ENCODE measurements at places on chromosomes 6 and 20.

DNA sequence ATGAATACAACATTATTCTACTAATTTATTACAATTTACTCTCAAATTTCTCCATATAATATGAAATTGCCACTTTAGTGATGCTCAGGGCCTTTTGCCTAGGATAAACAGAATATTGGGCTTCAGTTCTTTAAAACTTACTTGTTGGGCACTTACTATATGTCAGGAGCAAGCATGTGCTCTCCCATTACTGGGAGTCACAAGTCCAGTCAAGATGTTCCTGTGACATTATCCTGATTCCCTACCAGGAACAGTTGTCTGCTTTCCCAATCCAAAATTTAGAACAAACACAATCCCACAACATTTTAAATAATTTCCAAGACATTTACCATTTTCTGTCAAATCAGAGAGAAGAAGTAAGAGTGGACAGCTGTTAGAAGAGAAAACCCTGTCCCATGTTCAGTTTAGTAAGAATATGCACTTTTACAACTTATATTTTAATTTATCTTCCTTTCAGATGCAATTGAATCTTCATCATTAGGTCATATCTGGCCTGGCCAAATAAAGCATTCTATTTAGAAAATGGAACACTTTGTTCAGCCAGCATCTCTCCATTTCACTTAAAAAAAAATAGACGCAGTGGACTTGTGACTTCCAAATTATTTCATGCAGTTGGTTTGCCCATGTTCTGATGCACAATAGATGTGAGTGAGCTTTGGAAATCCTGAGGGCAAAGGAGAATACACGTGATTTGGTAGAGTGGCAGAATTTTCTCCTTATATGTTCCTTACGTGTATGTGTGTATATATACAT, 159.8 kb downstream of the CLIC5 start:
- no peak for DNase-seq

GRCh38 chr6:36838896-36839748, at the start of gene CPNE5:
TSS of gene CPNE5 (minus strand) at chr6:36839444. CDS start at chr6:36839377, 67 bp downstream.
- DNase-seq = no peak

DNA sequence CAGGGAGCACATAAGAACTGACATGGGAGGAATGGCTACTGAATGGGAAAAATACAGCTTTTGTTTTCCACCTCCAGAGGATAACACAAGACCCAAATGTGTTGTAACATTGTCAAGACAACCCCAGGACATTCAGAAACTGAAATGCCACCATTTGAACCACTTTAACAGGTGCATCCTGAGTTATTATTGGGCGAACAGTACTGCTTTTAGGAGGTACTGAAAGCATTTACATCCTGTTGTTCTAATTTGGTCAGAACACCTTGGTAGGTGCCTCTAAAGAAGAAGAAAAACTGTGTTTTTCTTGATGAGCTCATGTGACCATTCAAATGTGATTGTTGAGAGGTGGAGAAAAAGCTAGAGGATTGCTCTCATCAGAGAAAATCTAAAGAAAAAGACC, 6.4 kb upstream of the TXNDC5 start:
- peak; percentile 69 for DNase-seq

- DNase-seq = no peak
Measured at GRCh38 chr6:18264923-18265377, 620 bp upstream of the DEK start.

- DNase-seq = no peak
Measured at GRCh38 chr20:59102841-59103299, 60.3 kb upstream of the PRELID3B start.

DNA sequence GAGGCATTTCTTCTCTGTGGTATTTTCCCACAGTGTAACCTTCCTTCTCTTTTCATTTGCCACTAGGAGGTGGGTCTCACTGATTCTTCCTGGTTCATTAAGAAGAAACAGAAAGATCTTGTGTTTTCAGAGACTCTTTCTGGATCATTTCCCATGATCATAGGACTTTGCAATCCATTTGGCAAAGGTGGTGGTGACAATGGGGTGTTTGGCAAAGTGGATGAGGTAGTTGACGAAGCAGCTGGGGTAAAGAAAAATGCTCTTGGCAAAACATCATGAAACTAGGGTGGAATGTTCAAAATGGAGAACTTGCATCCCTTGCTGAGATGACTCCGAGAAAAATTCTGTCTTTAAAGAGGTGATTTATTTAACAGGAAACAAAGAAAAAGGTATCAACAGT, 50.6 kb downstream of the TRAF3IP2 start:
- DNase-seq = no peak

DNA sequence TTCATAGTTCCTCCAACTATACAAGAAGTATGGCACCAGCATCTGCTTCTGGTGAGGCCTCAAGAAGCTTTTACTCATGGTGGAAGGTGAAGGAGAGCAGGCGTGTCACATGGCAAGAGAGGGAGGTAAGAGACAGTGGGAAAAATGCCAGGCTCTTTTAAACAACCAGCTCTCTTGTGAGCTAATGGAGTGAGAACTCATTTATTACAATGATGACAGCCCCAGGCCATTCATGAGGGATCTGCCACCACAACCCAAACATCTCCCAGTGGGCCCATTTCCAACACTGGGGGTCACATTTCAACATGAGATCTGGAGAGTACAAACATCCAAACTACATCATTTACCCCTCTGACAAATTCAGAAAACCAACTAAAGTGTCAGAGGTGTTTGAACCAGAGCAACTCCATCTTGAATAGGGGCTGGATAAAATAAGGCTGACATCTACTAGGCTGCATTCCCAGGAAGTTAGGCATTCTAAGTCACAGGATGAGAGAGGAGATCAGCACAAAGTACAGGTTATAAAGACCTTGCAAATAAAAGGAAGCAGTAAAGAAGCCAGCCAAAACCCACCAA, 2.2 kb upstream of the UBD start:
- no peak for DNase-seq

- no peak for DNase-seq
Measured at GRCh38 chr6:140979642-140980091, 1153.1 kb upstream of the GJE1 start.

DNA sequence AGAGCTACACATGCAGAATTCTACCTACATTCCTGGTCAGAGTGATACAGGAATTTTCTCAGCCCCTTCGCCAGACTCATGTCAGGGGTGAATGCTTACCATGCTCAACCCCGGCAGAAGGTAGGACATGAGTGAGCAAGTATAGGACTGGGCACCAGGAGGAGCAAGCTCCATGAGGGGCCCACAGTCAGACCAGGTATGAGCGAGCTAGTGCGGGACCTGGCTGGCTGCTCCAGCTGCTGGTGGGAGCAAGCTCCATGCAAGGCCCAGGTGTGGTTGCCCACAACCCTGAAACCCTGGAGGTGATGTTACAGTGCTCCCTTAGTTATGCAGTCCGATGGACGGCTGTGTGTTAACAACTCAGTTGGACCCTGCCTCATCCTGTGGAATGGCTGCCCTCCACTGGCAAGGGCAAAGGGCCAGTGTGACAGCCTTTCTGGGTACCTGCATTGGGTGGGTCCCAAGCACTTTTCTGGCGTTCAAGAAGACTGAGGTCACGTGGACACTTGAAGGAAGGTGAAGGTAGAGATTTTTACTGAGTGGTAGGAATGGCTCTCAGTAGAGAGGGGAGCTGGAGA, 503.5 kb upstream of the CITED2 start:
- DNase-seq = no peak

GRCh38 chr20:7687065-7687464, 253.2 kb downstream of the HAO1 start:
- no peak for DNase-seq

- no peak for DNase-seq
Measured at GRCh38 chr6:39017547-39017880, 31.1 kb upstream of the GLP1R start.

- no peak for DNase-seq
Measured at GRCh38 chr20:62773845-62774714, 22.2 kb upstream of the MRGBP start.

DNA sequence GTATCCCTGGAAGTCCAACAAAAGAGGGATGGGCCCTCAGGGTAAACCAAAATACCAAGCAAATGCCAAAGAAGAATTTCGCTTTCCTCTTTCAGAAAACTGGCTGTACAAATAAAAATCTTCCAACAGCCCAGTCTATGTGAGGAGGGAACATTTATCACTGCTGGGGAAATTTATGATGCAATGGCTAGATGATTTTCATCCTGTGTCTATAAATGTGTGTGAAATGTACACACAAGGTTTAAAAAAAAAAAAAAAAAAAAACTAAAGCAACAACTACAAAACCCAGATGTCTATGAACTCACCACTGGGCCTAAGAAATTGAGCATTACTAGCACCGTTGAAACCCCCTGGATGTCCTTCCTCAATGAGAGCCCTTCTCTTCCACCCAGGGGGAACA, 68.7 kb upstream of the SLC4A11 start:
- no peak for DNase-seq

- no peak for DNase-seq
Measured at GRCh38 chr6:42049116-42049809, 1.1 kb upstream of the TAF8 start.

- DNase-seq = no peak
Measured at GRCh38 chr6:143807103-143807772, 35.9 kb upstream of the LTV1 start.

DNA sequence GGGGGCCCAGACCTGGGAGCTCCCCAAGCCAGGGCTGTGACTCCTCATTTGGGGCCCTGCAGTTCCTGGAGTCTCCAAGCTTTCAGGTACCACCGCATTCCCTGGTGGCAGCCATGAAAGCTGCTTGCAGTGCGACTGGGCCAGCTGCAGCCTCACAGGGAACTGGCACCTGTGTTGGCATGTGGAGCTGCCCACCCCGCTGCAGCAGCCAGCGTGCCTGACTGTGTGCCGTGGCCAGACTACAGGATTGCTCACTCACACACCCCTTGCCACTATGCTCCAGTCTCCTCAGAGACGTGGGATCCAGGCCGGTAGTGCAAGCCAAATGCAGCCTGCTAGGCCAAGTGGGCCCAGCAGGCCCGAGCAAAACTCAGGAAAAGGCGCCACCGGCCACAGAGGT, 450.7 kb downstream of the COL12A1 start:
- DNase-seq = no peak

DNA sequence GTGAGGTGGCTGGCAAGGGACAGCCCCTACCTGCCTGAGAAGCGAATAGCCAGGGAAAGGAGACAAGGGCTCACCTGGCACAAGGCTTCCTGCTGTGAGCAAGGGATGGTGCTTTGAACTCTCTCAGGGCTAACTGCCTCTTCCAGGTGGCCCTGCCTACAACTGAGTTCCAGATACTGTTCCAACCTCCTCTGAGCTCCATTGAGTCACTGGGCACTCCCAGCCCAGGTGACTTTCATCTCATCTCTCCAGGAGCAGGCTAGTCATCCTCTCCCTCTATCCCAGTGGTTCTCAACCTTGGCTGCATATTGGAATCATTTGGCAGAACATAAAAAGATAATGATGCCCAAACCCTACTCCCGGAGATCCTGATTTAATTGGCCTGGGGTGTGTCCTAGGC, 374.0 kb upstream of the ZFP64 start:
- no peak for DNase-seq

DNA sequence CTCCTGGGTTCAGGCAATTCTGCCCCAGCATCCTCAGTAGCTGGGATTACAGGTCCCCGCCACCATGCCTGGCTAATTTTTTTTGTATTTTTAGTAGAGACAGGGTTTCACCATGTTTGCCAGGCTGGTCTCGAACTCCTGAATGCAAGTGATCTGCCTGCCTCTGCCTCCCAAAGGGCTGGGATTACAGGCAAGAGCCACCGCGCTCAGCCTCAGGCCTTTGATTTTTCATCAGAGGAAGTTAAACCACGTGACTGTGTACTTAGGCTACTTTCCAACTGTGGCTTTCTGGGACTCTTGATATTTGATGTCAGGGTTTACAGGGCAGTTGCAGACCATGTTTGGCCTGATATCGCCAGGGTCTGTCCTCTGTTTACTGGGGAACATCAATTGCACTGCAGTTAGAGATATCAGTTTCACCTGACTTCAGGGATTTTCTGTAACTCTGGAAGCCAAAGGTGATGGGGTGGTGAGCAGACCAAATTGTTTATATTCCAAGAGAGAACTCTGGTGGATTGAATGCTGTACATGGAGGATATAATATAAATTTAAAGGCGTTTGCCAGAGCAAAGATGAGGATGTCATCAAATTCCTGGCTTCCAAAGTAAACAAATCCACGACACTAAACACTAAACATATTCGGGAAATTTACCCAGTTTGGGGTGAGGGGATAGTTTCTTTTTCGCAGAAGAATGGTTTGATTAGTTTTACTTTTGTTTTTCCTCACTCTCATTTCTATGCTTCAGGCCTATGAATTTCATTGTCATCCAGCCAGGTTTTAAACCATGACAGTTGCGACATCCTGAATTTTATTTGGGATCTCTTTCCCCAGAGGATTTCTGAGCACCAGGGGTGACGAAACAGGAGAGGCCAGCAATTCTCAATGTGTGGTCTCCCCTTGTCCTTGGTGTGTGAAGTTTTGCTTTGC, 4.2 kb downstream of the PSMF1 start:
- DNase-seq = no peak

- no peak for DNase-seq
Measured at GRCh38 chr20:53320701-53321100, 272.9 kb downstream of the ZNF217 start.

DNA sequence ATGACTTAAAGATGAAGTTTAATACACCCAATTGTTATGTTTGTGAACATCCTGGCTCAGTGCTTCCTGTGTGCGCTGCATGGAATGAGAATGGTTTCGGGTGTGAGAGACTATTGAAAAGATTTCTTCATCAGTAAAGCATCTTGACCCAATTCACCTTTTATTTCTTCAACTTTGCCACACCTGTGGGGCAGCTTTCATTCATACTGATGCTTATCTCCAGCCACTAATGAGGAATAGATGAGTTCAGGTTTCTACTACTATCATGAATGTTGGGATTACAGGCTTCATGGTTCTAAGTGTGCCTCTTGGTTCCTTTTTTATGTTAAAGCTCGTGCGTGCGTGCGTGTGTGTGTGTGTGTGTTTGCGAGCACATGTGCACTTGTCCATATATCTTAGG, 373.7 kb upstream of the SOX4 start:
- DNase-seq = no peak

GRCh38 chr20:37759052-37759553, 65.3 kb downstream of the CTNNBL1 start:
- no peak for DNase-seq

- DNase-seq = no peak
Measured at GRCh38 chr20:47878601-47879027, 93.3 kb upstream of the SULF2 start.

- no peak for DNase-seq
Measured at GRCh38 chr6:169048865-169049205, 204.8 kb downstream of the THBS2 start.

GRCh38 chr6:39870950-39871349, 63.3 kb downstream of the MOCS1 start:
- no peak for DNase-seq

- DNase-seq = no peak
Measured at GRCh38 chr6:168122521-168122920, 43.5 kb upstream of the FRMD1 start.

All from germinal center (tissue), 1 donor.